ENCODE measurements at places on chromosomes 12 and 14.

DNA sequence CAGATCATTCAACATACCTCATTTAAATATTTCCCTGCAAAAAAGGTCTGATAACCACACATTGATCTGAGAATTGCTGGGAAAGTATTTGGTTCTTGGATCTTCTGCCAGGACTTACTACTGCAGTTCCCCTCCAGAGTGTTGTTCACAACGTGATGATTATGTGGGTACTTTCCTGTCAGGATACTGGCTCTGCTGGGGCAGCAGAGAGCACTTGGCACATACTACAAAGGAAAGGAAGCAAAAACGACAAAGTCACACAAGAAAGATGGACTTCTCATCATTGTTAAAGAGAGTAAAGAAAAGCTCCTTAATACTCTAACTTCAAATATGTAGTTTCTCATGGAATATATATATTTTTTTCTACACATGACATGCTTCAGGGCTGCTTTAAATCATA, 11.5 kb downstream of the GNS start:
- DNase-seq = no peak

- no peak for DNase-seq
Measured at GRCh38 chr12:82803201-82803600, 116.5 kb downstream of the TMTC2 start.

- DNase-seq = no peak
Measured at GRCh38 chr12:81395431-81395830, 317.6 kb downstream of the ACSS3 start.

- DNase-seq = no peak
Measured at GRCh38 chr14:75559451-75560222, 18.8 kb upstream of the FLVCR2 start.

GRCh38 chr14:61652526-61653262, 42.6 kb upstream of the HIF1A start:
- no peak for DNase-seq

GRCh38 chr14:53004976-53005375, 54.1 kb upstream of the FERMT2 start:
- no peak for DNase-seq

DNA sequence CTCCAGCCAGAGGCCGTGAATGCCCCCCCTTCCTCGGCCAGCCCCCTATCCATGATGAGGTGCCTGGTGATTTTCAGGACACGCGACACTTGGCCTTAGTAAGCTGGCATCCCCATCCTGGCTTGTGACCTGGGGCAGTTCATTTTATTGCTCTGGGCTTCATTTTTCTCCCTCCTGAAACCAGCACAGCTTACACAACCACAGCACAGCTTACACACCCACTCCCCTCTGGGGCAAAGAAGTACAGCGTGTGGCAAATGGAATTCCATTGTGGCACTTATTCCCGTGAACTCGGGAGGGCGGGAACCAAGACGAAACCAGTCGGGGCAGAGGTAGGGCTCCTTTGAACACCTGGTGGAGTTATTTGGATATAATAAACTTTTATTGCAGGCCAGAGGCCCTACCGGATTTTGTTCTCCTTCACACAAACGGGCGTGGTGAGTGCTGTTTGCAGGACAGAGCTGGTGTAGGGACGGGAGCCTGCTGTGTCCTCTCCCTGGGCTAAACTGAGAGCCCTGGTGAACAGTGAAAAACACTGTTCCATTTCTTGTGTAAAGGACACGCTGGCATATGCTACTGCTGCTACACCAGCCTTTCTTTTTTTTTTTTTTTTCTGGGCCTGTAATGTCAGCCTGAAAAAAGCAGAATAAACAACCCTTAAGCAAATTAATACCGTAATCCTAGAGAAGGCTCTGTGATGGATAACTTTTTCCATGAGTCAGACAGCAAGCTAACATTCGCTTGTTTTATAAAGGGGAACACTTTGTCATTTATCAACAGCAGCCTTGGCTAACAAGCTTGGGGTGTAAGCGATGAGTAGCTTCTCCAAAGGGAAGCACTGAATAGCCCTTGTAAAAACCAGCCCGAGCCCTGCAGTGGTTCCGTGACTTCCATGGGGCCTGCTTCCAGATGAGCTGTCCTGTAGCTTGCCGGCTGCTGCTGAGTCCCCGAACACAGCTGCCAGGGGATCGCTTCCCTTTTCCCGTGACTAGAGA, 29.3 kb downstream of the CD9 start:
- peak; percentile 91 for DNase-seq

DNA sequence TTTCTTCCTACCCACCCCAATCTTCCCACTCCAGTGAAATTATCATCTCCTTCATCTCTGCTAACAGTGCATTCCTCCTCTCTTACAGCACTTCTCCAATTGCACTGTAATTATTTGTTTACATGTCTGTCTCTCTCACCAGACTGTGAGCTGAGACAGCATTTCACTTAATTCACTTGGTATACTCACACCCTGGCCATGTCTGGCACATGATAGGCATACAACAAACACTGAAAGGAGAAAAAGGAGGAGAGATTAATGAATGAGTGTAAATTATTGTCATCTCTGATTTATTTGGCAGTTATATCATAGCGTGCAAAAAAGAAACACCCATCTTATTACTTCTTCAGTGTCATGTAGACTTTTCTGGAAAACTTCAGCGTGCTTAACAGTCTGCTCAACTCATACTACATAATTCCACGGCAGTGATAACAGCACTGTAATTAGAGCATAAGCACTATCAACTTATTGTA, 452.3 kb downstream of the ADAMTS20 start:
- no peak for DNase-seq

DNA sequence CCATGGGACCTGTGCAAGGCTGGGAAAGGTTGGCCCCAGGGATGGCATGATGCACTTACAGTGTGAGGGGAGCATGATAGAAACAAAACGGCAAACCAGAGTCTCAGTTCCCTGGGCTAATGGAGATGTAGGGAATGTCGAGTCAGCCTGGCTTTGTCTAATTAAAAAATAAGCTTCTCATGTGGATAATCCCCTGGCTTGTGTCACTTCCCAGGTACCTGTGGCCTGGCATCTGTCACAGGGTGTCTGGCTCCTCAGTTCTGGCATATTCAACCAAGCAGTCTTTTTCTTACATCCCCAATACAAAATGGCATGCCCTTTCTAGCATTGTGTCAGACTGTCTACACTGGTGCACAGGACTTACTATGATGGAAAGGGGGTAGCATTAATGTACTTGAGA, 261.4 kb downstream of the GRIN2B start:
- no peak for DNase-seq

DNA sequence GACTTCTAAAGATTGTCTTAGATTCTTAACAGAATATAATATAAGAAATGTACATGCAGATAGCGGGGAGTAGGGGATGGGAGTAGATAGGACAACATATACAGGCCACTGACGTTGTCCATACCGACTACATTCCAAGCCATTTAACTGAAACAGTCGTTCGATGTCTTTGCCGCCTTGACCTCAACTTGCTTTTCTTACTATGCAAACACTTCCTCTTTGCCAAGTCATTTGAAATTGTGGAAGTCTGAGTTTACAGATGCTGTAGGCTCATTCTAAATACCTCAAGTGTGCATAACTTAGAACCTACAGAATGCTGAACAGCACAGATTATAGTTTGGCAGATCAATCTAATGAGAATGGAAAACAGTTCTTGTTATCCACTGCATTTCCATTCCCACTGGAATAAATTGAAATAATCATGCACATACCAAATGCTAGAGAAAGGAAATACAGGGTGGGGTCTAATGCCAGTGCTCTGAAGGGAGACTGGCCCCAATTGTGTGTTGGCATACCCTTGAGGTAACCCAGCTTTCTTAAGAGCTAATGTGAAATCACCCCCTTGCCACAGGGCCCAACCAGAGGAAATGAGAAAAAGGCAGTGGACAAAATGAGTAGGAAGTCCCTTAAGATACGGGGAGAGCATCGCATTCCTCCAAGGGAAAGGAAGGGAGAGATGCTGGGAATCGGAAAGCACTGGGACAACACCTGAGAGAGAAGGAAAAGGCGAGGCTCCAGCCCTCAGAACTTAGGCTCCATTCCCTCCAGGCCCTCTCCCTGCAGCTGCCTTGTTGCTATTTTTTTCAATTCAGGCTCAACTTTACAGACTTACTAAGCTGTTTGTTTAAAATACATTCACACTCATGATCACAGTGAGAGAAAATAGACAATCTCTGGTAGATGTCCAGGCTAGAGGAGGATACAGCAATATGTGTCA, 380.9 kb upstream of the TMTC1 start:
- no peak for DNase-seq

DNA sequence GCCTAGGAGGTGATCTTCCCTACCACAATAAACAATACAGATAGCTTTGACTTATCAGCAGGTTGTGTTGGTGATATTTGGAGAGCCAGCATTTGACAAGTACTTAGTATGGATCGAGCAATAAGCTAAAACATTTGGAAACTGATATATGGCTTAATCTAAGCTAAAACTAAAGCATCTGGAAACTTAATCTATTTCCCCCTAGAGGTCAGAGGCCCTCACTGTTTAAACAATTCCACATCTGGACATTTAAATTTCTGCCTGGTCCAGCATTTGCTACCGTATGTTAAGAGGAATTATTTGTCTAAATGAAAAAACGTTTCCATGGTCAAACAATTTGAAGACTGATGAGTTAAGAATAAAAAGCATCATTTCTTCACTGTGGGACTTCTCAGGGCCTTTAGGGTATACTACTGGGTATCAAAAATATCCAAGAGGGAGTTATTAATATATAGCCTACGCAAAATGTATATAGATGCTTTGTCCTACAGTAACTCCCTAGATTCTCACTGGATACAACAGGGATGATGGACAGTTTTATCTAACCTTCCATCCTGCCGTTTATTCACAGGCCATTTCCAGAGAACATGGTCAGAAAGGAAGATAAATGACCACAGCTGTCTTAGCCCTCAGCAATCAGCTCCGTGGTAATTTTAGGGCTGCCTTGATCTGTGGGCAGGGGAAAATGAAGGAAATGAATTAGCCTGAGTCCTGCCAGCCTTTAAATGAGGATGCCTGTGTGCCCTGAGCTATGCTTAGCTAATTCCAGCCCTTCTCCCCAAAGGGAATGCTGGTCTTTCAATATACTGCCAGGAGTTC, 135.4 kb upstream of the NUDT4 start:
- DNase-seq = no peak

DNA sequence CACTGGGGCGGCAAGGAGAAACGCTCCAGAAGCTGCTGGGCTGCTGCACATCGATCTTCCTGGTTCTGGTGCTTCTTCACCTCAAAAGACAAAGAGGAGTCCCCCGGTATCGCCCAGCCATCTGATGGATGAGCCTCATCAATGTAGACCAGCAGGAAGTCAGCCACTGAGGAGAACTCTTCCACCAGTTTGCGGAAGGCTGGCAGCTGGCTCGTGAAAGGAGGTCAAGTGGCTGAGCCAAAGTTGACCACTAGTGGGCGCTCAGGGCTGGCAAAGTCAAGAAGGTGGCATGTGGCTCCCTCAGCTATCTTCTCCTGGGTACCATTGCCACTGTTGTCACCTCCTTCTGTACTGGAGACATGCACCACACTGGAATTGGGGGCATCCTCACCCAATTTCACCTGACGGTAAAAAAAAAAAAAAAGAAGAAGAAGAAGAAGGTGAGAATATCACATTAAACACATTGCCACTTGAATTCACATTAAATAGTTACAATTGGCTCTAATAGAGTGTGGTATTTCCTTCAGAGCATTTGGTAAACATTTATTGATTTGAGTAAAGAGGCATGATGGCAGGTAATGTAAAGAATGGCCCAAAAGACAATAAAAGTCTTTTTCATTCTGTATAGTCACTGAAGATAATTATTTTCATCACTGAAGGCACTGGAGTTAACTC, 8.3 kb downstream of the DIO2 start:
- DNase-seq = no peak

DNA sequence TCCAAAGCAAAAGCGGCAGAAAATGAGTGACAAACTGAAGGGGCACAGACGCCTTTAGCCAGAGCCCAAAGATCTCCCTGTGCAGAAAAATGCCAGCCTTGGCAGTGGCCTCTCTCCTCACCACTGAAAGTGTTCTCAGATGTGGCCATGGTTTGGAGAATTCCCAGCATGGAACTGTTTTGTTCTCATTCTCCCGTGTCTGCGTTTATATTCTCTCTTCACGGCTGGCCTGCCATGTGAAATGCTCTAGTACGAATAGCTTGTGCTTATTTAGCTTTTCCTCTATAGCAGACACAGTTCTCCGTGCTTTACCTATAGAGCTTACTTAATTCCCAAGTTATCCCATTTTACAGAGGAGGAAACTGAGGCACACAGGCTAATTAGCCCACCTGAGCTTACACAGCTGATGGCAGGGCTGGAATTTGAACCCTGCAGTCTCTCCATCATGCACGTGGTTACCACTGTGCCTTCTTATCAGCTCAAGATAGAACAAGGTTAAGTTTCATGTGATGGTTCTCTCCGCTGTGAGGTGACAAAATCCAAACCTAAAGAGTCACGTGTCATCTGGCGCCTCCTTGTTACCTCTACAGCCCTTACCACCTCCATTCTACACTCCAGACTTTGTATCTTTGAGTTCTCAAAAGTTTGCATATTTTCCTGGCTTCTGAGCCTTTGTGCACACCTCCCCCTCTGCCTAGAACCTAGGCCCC, 141.6 kb downstream of the GCH1 start:
- no peak for DNase-seq

DNA sequence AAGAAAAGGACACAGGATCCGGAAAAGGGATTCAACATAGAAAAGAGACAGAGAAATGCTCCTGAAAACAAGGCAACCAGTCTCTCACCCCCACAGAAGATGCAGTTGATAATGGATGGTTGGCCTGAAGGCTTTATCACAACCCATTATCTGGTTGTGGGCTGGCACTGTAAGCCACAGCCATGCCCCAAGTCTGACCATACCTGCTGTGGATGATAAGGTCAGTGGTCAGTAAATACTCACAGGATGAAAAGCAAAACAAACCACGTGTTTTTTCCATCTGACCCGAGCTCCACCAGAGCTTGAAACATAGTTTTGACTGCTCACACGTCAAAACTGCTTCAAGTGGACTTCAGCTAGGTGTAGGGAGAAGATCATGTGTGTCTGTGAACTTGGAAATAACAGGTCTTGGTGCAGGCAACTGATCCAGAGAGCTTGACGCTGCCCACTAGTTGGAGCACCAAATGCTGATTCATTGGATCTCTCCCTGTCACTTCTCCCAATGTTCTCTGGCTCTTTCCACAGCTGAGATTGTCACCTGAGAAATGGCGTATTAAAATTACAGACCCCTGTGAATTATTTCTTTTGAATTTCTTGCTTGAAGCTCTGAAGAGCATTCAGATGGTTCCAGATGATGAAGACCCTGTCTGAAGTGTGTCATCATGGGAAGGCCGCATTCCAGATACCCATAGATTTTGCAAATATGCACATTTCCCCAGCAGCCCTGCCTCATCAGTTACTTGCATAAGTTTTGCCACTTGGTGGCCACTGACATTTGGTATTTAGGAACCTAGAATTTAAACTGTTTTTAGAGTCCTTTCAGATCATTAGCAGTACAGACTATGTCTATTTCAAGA, 8.5 kb downstream of the TMEM233 start:
- DNase-seq = no peak
